Stimulated activated CD8-positive, alpha-beta memory T cell treated with anti-CD3 and anti-CD28 coated beads, Interleukin-4, amount 100 ng/mL, for 4 hours (primary cell): ENCODE measurements at places on chromosomes 4 and X.

DNA sequence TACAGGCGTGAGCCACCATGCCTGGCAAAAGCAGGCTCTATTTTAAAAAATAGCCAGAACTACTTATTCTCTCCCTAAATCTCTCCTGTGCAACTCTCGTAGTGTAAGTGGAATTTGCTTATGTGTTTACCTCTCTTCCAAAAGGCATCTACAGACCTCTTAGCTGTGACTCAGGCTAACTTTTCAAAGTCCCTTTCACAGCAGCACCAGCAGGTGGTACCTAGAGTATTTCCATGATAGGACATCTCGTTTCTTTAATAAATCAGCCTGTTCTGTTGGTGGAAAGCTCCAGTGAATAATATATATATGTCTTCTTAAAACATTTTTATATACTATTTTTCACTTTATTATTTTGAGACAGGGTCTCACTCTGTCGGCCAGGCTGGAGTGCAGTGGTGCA, 89.0 kb downstream of the NSUN7 start:
- DNase-seq, result no peak

DNA sequence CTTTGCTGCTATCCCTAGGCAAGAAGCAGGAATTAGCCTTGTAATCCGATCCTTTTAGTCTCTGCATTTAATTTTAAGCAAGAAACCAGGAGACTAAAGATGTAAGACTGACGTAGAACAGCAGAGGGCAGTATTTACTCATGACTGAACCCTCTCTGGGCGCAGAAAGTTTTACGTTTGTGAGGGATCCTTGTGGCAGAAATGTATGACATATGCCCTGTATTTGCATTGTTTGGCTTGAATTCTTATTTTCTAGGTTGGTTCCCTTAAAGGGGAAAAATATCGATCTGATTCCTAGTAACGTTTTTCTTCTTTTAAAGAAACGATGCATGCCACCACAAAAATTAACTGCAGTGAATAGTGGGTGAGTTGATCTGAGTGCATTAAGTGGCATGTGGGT, 1.3 kb upstream of the FAT4 start:
- no peak for DNase-seq

GRCh38 chrX:150775569-150776350, 82.6 kb downstream of the MTMR1 start:
- DNase-seq, result no peak

- no peak for DNase-seq
Measured at GRCh38 chr4:35229021-35229420, 1015.3 kb downstream of the ARAP2 start.

GRCh38 chr4:185559915-185560281, 24.6 kb upstream of the PDLIM3 start:
- DNase-seq, result no peak
